ENCODE measurements at places on chromosomes 2 and 18.

- DNase-seq, result no peak
These were observed 460.5 kb downstream of the TGIF1 start for GRCh38 chr18:3910512-3910911.

DNA sequence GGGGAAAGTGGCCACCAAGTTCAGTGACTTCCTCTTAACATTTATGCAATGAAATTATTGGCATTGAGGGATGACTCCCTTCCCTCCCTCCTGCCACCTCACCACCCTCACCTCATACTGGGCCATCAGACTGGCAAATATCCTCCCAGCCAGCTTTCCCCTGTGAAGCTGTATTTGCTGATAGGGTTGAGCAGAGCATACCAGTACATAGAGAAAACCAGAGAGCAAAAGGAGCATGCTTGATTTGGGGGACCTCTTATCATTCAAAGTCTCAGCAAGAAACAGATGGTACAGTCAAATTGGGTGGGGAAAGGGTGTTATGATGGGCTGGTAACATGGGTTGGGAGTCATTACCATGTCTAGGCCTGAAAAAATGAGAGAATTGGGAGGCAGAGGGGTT lies 19.1 kb upstream of the B3GNT2 start:
- no peak for DNase-seq

GRCh38 chr2:151305129-151305691 lies 15.7 kb upstream of the NMI start:
- DNase-seq, result no peak

- DNase-seq, result no peak
These were observed 198.1 kb upstream of the RBBP8 start for GRCh38 chr18:22734791-22735627.

DNA sequence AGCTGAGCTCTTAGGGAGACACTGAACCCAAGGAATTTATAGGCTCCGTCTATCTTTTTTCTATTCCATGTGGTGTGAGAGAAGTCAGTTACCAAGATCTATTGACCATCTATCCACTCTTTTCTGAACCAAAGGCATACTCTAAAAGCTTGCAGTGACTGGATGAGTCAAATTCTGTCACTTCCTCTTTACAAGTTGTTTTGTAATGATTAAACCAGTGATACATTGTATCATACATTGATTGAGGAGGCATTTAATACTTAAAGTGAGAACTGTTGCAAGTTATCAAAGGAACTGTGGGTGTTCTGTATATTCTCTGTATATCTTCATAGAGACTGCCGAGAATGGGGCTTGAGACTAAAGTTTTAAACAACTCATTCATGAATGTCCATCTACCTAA lies 188.8 kb downstream of the CAMKMT start:
- DNase-seq, result no peak

GRCh38 chr2:69604836-69605235 lies 38.7 kb downstream of the AAK1 start:
- DNase-seq, result no peak

DNA sequence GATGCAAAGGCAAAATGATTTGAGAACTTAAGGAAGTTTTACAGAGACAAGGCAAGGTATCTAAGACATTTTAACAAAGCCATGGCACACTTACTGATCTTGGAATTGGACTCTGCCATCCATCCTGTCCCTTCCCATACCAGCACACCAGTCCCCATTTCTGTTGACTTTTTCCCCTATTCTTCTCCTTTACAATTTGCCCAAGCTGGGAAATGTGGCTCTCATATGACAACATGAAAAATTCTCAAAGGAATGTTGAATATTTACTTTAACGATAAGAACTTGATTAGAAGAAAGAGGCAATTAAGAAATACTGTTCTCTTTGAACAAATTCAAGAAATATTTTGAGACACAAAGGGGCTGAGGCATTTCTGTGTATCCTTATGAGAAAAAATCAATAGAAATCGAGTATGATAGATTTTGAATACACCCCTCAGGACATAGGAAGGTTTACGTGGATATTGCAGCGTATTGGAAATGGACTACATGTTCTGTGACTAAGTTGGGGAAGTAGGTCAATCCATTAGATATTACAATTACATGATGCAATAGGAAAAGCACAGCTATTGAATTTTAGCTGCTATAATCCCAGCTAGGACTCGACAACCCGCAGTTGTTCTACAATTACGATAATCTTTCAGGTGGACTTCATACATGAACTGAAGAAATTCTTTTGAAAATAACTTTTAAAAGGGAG lies 201.6 kb downstream of the TRIB2 start:
- DNase-seq, result no peak

DNA sequence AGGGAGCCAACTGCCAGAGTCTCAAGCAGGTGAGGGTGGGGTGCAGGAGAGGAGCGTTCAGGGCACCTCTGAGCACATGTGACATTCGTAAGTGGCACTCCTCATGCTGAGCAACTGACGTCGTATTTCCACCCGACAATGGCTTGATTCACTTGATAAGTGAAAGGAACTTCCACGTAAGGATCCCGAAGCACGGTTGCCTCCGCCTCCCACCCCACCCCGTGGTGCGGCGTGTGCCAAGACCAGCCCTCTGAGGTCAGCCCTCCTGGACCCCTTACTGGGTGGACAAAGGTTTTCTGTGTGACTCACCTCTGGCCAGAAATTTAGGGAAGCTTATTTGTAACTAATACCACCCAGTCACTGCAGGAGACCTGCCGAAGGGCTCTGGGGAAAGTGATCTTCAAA lies 59.9 kb downstream of the AGAP1 start:
- no peak for DNase-seq
